ENCODE measurements at places on chromosomes 1 and 21.
A peak's percentile ranks its signal among the peaks of the same experiment; 100 is the strongest.

GRCh38 chr1:159977364-159978106, 23.5 kb upstream of the SLAMF9 start:
- DNase-seq: no peak

- DNase-seq: no peak
Measured at GRCh38 chr21:45035477-45035848, 38.9 kb upstream of the ADARB1 start.

DNA sequence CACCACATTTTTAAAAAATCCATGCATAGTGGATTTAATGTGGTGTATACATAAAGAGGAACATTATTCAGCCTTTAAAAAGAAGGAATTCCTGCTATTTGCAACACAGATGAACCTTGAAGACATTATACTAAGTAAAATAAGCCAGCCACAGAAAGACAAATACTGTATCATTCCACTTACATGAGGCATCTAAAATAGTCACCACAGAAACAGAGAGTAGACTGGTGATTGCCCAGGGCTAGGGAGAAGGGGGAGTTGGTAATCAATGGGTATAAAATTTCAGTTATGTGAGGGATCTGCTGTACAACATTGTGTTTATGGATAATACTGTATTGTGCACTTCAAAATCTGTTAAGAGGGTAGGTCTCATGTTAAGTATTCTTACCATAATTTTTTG, 10.0 kb downstream of the FAM163A start:
- DNase-seq: no peak

GRCh38 chr1:226429858-226430715, 22.2 kb upstream of the PARP1 start:
- DNase-seq: no peak

DNA sequence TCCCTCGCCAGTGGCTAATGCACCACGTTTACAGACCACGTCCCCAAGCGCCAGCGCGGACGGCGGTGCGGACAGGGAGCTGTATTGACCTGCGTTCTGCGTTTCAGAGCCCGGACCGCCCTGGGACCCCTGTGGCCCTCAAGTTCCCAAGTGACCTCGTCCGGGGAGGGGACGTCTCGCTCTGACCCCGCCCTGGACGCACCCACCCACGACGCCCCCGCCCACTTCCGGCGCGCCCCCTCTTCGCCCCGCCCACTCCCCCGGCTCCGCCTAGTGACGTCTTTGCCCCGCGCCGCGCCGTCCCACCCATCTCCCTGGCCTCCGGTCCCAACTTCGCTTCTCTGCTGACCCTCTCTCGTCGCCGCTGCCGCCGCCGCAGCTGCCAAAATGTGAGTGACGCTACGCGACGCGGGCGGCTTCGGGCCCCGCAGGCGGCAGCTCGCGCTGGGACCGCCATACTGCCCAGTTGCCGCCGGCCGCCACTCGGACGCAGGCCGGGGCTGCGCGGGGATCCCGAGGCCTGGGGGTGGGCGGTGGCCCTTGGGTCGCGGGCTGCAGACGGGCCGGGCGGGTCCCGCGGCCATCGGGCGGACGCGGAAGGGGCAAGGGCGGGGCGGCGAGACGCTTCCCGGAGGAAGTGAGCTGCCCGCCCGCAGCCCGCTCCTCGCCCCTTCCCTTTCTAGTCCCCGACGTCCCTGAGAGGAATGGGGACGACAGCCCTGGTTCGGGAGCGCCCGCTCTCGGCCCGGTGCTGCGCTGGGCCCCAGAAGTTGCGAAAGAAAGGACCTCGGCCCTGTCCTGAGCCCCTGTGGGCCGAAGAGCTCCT, at the start of gene VAMP3:
Gene VAMP3 (plus strand): TSS at position 300 of the 826 bp plus-strand sequence. CDS start 88 bp downstream, at position 388.
- DNase-seq: peak; percentile 87

GRCh38 chr1:207887542-207888201, 23.3 kb downstream of the CD34 start:
- DNase-seq: no peak

DNA sequence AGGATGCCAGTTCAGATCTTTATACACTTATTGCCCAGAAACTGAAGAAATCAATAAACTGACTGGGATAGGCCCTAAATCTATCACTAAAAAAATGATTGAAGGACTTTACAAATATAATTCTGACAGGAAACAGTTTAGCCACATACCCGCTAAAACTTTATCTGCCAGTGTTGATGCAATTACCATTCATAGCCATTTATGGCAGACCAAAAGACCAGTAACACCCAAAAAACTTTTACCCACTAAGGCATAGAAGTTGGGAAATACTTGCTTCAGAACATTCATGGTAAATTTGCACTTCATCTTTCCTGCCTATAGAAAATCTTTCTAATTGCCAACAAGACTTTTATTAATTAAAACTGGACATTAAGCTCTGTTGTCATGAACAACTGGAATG, 15.0 kb upstream of the GPR25 start:
- no peak for DNase-seq

DNA sequence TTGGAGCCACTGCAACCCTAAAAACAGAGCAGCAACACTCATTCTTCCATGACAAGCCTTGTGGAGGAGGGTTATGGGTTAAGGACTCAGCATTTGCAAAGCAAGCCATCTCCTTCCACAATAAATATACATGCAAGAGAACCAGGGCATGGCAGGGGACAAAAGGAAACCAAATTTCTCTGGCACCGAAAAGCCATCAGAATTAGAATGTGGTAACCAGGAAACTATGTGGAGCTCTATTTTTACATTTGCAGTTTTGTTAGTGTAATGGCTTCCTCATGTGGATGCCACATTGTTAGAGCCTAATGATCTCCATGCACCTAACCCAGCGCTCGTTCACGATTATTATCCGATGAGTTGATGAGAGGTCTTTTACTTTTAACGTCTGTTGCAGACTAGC, 91.7 kb downstream of the NAV1 start:
- no peak for DNase-seq

DNA sequence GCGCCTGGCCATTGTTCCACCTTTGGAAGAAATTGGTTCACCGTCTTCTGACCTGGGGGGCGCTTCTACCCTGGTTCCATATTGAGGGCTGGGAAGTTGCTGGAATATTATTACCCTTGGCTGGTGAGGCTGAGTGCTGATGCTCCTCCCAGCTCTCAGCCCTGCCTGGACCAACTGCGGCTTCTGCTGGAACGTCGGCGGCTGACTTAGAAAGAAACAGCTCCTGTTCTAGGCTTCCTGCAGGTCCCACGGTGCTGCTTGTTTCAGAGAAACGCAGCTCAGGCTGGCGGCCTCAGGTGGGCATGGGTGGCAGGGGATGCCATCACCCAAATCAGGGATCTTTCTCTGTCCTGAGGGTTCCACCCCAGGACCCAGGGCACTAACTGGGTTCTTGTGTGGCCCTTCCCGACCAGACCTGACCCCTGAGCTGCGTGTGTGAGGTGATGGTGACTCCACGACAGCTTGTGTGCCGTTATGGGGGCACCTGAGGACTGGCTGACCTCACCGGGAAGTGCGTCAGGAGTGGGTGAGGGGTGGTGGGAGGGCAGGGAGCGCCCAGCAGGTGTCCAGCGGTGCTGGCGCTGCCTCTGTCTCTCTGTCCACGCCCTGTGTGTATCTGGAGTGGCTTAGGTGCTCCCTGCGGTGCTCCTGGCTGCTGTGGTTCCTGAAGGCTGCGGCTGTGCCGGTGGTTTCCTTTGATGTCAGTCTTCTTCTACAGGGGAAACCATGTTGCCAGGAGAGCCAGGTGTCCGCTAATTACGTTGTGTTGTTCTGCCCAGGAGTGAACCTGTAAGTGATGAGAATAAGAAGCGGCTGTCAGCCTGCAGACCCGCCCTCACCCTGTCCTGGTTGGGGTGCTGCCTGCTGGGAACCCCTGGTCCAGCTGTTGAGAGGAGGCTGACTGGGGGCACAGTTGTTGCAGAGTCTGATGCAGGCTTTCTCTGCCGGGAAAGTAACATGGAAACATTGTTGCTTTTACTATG, 8.9 kb downstream of the SKI start:
- no peak for DNase-seq

- no peak for DNase-seq
Measured at GRCh38 chr1:21543598-21543997, 34.4 kb downstream of the ALPL start.

GRCh38 chr1:150926097-150926741, at the start of gene SETDB1:
SETDB1 (plus strand) TSS chr1:150926363; CDS start chr1:150927715, 1,352 bp downstream.
- peak; percentile 86 for DNase-seq

DNA sequence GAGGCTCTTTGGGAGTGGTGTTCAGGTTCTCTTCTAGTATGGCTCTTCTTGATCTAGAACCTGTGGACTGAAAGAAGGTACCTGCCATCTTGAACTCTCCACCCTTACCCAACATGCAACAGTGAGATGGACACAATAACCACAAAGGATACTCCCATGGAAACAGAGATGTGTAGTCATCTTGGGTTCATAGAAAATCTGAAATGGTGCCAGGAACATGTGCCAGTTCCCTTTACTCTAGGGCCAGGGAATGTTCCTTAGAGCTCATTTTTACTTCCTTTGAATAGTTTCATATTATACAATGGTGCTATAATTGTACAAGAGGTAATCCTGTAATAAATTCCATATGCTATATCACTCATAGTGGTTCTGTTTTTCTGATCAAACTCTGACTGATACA, 13.2 kb upstream of the SCYL3 start:
- DNase-seq: no peak

DNA sequence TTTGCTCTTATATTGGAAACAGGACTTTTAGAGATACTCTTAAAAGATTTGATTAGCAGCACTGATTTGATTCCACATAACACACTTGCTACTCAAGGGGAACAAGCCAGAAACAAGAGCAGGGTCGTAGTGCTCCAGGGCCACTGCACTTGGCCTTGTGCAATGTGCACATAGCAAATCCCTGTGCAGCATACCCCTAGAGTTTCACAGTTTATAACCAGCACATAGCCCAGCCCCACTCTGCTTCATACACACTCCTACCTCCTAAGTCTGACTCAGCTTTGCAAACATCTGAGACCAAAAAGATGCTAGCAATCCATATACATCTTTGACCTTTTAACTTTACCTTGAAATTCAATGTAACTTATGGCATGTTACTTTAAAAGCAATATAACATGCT, 157.6 kb downstream of the VAV3 start:
- DNase-seq: no peak

DNA sequence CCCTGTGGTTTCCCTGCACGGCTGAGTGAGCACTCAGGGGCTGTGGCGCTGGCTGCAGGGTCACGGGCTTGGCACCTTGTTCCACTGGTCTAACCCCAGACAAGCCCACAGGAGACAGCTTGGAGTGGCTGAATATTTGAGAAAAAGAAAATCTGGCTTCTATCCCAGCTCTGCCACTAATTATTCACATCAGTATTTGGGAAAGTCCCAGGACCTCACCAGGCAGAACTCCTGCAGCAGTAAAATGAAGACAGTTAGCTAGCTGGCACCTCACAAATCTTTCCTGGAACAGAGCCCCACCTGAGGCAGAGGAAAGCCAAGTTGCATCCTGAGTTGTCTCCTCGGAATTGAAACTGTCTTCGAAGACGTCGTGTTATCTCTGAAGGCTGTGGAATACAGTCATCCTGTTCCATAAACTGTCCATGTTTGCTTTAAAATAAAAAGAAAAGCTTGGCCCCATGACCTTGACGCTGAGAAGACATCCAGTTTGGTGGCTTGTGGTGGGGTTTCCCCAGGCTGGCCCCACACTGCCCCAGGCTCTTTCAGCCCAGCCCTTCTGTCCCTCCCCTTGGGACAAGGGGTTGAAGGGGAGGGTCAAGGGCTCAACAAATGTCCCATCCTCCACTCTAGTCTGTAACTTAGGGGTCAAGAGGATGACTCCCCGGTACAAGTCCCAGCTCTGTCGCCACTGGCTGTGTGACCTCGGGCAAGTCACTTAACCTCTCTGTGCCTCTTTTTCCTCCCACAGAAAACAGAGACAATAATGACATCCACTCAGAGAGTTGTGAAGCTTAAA, 93.8 kb upstream of the TMPRSS2 start:
- no peak for DNase-seq

GRCh38 chr1:47919113-47919833, 77.9 kb downstream of the TRABD2B start:
- DNase-seq: no peak

GRCh38 chr1:56036479-56036878, 542.9 kb downstream of the PLPP3 start:
- DNase-seq: no peak

- no peak for DNase-seq
Measured at GRCh38 chr1:55699228-55699627, 484.1 kb upstream of the USP24 start.

GRCh38 chr1:96060621-96061020, 661.0 kb upstream of the PTBP2 start:
- DNase-seq: no peak

GRCh38 chr1:234591131-234591530, 18.8 kb downstream of the IRF2BP2 start:
- DNase-seq: no peak

- no peak for DNase-seq
Measured at GRCh38 chr1:173852105-173852504, 15.7 kb downstream of the GAS5 start.

DNA sequence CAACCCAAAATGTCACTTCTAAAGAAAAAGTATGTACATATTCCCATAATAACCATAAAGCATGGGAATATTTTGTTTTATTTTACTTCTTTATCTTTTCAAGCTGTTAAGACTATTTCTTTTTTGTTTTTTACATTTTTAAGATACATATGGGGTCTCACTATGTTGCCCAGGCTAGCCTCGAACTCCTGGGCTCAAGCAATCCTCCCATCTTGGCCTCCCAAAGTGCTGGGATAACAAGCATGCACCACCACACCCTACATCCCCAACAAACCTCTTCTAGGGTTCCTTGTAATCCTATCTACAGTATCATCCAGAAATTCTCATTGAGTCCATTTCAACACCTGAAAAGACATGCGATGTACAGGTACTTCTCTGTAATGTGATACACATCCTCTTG, 87.5 kb downstream of the TM2D1 start:
- DNase-seq: no peak

- DNase-seq: no peak
Measured at GRCh38 chr1:24934310-24935195, 4.5 kb upstream of the RUNX3 start.

DNA sequence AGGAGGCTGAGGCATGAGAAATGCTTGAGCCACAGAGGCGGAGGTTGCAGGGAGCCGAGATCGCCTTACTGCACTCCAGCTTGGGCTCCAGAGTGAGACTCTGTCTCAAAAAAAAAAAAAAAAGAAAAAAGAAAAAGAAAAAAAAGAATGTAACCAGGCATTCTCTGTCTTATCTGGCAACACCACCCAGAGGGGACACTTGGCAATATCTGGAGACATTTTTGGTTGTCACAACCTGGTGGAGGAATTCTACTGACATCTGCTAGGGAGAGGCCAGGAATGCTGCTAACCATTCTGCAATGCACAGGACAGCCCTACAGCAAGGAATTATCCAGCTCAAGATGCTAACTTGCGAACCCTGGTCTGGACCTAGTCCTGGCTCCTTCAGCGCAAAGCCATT, 2.3 kb upstream of the CNR2 start:
- no peak for DNase-seq
